Calu3 (cell line): ENCODE measurements at places on chromosomes 16 and 17. TPM values are rescaled to one million over a fixed set of nuclear protein-coding genes. Genes with fewer than 3 reads are reported as not detected.

PTGES3L gene
- total RNA-seq = 2.0 and 2.1 TPM in 2 replicates

DNA sequence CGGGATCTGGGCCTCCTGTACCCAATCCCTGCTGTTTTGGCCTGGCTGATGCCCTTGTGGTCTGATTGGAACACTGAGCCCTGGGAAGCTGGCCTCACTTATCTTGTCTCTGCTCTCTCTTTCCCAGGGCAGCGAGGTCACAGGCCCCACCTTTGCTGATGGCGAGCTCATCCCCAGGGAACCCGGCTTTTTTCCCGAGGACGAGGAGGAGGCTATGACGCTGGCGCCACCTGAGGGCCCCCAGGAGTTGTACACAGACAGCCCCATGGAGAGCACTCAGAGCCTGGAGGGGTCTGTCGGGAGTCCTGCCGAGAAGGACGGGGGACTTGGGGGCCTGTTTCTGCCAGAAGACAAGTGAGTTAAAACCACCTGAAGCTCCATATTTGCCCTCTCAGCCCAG, 126.0 kb downstream of the RAB11FIP4 start:
- peak; percentile 43 for DNase-seq

RND2 gene
- 0.15 and 0.40 TPM in 2 replicates for total RNA-seq

GRCh38 chr16:379183-379960, 2.4 kb downstream of the PGAP6 start:
- no peak for DNase-seq

DNA sequence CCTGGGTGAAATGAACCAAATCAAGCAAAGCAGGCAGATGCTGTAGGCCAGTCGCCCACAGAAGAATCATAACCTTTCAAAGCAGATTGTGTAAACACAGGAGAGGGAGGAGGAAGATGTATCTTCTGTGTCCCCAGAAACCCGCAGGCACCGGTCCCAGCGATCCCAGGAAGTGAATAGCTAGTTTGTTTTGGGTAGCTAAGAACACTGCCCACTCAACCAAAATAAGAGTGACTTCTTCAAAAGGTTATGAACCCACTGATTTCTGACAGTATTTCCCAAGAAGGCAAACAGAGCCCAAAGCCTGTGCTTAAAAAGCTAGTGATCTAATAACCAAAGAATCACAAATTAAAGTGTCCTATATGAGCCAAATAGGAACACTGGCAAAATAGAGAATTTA, 67.8 kb downstream of the GRIN2A start:
- DNase-seq = no peak

- no peak for DNase-seq
Measured at GRCh38 chr16:11315510-11315909, 29.7 kb upstream of the RMI2 start.

GRCh38 chr17:79325709-79326430, 251.2 kb downstream of the ENGASE start:
- DNase-seq = no peak

- DNase-seq = no peak
Measured at GRCh38 chr17:8909586-8910270, 42.3 kb upstream of the PIK3R6 start.

DNA sequence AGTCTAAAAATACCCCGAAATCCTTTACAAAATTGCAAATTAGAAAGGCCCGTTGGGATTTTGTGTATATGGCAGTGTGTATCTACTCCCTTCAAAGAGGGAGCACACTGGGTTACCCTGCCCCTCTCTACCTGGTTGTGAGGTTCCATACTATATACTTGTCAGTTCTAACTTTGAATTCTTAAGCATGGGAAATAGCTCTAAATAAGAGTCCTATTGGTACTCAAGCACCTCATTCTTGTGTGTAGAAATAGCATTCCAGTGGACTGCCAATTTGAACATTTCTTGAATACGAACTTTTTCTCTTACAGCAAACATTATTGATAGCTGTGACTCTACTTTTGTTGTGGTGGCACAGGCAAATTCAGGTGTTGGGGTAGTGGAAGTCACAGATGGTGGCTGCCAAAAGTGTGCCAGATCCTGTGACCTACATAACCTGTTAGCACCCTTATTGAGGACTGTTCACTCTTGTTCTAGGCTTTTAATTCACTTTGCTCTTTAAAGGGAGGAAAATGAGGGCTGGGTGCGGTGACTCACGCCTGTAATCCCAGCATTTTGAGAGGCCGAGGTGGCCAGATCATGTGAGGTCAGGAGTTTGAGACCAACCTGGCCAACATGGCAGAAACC, 16.1 kb downstream of the ESRP2 start:
- no peak for DNase-seq

GRCh38 chr17:614653-615546, 99.7 kb downstream of the VPS53 start:
- DNase-seq = no peak

DNA sequence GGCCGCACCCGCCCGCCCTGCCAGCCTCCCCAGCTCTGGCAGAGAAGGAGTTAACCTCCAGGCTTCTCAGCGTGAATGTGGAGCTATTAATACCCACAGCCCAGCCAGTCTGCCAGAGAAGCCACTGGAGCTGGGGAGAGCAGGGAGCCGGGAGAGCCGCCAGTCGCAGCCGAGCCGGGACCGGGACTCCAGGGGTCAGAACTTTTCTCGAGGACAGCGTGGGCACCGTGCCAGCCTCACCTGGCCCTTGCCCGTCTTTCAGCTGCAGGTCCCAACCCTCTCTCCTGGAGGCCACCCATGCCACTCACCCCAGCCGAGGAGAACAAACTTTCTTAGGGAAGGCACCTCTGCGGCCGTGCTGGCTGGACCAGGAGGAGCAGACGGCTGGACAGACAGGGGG, 33.8 kb upstream of the SBK1 start:
- peak; percentile 28 for DNase-seq

CALB2 gene
- 16.6 and 35.1 TPM in 2 replicates for total RNA-seq

DNA sequence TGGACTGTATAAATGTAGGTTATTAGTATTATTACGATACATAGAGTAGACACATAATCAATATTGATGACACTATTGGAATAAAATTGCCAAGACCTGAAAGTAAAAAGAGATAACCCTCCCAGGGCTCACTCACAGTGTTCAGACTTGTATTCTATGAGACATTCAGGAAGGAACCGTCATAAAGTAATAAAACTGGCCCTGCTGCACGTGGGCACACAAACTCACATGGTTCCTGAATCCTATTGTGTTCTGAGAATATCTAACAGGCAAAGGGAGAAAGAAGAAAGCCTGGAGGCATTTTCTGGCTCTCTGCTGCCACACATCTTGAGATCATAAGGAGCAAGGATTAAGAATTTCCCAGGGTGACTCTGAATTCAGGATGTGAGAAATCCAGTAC, 575.9 kb downstream of the HS3ST4 start:
- DNase-seq = no peak

DNA sequence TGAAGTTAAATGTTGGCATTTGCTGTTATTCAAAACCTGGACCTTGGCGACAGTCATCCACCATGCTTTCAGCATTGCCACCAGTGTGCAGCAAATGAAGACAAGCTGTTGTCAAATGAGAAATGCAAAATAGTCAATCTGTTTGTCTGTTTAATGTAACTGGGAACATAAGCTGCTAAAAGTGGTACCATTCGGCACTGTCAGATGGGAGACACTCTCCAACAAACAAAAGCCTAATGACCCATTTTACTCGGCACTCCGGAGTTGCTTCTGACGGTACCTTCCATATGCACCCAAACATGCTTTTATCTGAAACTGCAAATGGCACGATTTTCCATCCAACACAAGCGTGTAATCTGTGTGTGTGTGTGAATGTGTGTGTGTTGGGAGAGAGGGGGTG, 297.8 kb downstream of the MAF start:
- DNase-seq = no peak

ZKSCAN2 gene
- 8.4 and 8.7 TPM in 2 replicates for total RNA-seq

GRCh38 chr16:27407133-27407532, 5.2 kb downstream of the IL21R start:
- no peak for DNase-seq

PLK1 gene
- total RNA-seq = 122 and 136 TPM in 2 replicates

GRCh38 chr16:1946495-1947368, 3.7 kb upstream of the MSRB1 start:
- no peak for DNase-seq

HEATR9 gene
- total RNA-seq = not detected in 2 replicates

DNA sequence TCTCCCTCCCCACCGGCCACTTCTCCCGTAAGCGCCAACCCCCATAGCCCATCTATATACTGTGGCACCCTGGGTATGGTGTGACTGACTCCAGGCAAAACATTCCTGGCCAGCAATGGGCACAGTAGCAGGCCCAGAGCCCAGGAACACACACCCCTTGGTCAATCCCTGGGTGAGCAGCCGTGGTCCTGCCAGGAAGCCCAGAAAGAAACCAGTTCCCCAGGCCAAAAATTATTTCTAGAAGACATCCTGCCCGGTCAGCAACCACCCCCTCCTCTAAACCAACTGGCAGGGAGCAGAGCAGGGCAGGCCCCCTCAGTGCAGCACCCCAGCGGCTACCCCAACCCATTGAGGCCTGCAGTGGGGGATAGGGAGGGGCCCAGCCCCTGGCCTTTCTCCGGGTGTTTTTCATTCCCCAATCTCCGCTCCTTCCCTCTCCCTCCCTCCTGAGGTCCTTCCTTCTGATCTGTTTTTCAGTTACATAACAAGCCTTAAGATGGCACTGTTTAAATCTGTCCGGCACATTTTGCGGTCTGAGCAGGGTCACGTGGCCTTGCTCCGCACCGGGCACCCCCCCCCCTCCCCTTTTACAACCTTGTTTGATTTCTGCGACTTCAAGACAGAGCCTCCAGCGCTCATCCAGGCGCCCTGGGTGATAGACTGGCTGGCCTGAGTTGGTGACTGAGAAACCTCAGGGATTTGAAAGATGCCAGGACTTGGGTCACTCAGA, 2.0 kb downstream of the NPTX1 start:
- DNase-seq = no peak

SOST gene
- total RNA-seq = not detected in 2 replicates

MYH1 gene
- total RNA-seq = not detected in 2 replicates

PDE6G gene
- total RNA-seq = not detected in 2 replicates

DNA sequence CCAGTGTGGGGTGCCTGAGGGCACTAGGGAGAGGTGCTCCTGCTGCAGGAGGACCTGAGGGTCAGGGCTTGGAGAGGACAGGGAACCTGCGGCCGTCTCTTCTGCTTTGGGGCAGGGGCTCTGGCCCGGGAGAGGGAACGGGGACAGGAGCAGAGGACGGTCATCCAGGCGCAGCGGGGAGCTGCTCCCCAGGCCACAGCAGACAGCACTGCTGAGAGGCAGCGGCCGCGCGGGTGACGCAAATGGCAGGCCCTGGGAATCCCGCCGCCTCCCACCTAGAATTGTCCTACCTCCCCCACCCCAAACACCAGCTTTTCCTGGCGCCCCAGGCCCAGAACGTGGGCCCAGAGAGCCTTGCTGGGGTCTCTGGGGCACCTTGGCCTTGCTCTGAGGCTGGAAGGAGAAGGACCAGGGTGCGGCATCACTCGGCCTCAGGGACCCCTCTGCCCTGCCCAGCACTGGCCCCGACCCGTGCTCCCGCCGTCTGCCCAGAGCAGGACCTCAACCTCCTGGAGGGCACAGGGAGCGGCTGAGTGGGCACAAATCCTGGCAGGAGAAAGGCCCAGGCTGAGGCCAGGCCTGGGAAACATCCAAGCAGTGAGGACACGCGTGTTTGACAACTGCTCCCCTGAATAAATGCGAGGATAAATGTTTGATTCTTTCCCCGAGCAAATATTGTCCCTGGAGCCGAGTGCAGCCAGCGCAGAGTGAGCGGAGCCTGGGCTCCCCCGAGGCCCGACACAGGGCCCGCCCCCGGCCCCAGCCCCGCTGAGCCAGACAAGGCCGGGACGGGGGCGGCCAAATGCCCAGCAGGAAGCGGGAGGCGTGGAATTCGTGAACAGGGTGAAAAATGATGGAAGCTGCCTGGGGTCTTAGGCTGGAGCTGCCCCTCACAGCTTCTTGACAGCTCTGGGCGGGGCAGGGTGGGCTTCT, 8.5 kb downstream of the SSTR5 start:
- no peak for DNase-seq

DNA sequence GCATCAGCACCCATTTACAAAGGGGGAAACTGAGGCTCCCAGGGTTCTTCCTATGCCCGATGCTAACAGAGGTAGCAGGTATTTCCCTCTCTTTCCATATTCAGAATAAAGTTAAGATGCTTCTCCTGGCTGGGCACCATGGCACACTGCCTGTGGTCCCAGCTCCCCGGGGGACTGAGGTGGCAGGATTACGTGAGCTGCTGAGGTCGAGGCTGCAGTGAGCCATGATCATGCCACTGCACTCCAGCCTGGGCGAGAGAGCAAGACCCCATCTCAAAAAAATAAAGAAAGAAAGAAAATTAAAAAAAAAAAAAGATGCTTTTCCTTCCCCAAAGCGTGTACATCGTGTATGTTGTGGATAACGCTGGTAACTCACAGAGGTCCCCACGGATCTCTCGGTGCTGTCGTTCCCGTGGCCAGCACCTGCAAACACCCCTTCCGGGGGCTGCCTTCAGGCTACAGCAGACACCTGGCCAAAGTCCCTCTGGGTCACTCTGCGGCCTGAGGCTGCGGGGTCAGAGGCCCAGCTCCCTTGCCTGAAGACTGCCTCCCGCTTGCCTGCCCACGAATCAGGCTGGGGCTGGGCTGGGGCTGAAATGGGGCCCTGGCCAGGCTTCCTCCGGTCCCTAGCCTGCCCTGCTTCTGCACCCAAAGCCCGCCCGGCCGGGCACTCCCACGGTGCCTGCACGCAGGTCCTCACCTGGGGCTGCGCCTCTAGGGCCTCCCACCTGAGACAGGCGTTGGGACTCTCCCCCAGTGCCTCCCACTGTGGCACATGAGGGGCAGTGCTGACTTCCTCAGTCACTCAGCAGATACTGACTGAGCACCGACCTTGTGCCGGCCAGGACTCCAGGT, 63.1 kb downstream of the ZDHHC7 start:
- DNase-seq = no peak

RGS11 gene
- 0.85 and 1.7 TPM in 2 replicates for total RNA-seq

DNA sequence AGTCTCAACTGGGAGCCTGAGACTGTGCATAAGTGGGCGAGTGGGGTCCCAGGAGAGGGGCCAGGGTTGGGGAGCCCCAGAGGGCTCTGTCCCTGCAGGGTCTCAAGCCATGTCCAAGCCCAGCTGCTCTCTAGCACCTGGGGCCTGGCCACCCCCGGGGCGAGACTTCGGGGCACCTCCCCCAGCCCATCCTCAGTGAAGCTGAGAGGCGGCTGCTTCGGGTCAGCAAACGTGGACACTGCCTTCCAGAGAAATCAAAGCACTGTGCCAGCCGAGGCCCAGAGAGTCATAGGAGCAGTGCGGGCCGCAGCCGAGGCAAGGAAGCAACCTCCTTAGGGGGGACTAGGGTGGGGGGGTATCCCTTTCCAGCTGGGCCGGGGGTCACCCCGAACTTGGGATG, 77.5 kb downstream of the ENGASE start:
- no peak for DNase-seq
